ENCODE measurements at places on chromosomes 13 and 19.

GRCh38 chr13:107942030-107942617, 273.2 kb downstream of the LIG4 start:
- no peak for DNase-seq

DNA sequence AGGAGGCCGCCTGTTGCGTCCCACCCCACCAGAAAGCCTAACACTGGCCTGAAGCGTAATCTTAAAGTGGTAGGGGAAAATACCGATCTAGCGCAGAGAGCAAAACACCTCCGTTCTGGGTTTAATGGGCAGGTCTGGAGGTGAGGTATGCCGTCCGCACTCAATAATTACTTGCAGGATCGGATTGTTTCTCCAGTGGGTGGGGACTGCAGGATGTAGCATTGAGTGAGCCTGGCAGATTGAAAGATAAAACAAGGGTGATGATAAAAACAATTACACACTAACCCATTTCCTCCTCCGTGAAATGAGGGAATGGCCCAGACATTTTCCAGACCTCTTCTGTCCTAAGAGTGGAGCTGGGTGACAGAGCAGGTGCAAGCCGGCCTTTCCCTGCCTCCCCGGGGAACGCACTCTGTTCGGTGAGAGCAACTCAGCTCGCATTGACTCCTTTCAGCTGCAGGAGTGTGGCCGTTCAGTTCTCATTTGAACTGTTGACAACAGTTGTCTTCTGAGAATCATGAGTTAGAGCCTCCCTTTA, 110.2 kb upstream of the DOCK9 start:
- DNase-seq = no peak

DNA sequence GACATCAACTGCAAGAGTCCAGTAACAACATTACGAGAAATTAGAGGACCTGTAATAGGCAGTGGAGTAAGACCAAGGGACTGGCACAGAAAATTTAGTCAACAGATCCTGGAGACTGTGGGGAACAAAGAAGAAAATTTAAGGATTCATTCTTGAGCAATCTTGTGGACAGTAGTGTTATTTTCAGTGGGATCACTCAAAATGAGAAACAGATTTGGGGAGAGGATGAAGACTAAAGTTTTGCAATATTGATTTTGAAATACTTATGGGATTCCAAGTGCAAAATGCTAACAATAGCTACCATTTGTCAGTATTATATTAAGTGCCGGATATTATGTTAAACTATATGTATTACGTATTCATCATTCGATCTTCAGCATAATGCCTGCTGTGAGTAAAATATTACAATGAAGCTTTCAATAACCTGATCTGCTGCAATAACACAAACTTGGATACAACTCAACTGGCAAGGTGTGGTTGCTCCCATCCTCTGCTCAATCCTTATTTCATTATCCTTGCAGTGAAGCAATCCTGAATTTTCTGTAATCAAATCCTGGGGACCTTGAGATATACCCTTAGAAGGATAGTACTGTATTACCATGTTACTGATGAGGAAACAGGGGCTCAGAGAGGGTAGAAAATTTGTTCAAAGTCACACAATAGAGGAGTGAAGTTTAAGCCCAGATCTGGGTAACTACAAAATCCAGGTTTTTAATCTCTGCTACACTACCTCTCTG, 84.2 kb downstream of the SACS start:
- no peak for DNase-seq

DNA sequence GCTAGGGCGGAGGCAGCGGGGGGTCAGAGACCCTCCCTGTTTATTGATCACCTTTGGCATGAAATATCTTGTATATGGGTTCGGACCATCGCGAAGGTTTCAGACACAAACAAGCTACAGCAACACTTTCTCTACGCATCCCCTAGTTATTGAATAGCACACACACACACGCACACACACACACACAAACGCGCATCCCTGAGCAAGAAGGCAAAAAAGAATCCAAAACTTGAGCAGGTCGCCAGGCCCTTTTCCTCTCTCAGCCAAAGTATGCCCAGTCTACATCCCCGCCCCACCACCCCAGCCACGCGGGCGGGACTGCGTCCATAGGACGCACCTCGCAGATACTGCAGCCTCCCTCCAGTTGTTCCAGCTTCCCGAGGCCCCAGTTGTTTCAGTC, 16.0 kb downstream of the POU4F1 start:
- no peak for DNase-seq

DNA sequence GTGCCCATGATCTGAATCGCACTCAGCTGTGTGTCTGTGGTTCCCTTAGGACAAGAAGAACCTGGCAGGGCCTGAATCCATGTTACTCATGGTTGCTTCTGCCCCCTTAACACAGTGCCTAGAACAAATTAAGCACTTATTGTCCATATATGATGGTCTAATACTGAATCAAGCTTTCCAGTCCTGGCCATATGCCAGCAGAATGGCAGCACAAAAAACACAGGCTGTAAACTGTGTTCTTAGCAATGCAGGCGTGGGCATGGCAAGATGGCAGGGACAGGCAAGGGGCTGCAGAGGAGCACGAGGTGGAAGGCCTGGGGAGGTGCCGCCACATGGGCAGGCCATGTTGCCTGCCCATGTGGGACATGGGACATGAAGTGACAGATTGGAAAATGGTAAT, 68.2 kb downstream of the LATS2 start:
- DNase-seq = no peak

GRCh38 chr19:4301590-4302242, 473 bp downstream of the TMIGD2 start:
- no peak for DNase-seq

- DNase-seq = no peak
Measured at GRCh38 chr19:47036097-47036651, 12.2 kb downstream of the TMEM160 start.

- DNase-seq = no peak
Measured at GRCh38 chr13:22933571-22934181, 247.1 kb upstream of the SGCG start.

DNA sequence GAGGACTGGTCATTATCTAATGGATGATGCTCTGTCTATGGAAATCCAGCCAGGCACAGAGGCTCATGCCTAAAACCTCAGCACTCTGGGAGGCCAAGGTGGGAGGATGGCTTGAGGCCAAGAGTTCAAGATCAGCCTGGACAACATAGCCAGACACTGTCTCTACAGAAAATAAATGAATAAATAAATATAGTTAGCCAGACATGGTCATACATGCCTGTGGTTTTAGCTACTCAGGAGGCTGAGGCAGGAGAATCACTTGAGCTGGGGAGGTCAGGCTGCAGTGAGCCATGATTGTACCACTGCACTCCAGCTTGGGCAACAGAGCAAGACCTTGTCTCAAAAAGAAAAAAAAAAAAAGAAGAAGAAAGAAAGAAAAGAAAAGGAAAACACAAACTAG, 234.7 kb downstream of the TSHZ3 start:
- DNase-seq = no peak

- DNase-seq = no peak
Measured at GRCh38 chr19:1080360-1081161, 13.6 kb downstream of the ARHGAP45 start.

DNA sequence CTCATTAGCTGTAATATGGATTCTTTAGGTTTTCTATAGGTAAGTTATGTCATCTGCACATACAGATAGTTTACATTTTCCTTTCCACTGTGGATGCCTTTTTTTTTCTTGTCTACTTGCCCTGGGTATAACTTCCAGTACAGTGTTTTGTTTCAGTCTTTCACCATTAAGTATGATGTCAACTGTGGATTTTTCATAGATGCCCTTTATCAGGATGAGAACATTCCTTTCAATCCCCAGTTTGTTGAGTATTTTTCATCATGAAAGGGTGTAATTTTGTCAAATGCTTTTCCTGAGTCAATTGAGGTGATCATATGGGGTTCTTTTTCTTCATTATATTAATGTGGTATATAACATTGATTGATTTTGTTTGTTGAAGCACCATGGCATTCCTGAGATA, 43.6 kb upstream of the SACS start:
- DNase-seq = no peak

- no peak for DNase-seq
Measured at GRCh38 chr13:111516712-111517640, 196.5 kb downstream of the TEX29 start.

DNA sequence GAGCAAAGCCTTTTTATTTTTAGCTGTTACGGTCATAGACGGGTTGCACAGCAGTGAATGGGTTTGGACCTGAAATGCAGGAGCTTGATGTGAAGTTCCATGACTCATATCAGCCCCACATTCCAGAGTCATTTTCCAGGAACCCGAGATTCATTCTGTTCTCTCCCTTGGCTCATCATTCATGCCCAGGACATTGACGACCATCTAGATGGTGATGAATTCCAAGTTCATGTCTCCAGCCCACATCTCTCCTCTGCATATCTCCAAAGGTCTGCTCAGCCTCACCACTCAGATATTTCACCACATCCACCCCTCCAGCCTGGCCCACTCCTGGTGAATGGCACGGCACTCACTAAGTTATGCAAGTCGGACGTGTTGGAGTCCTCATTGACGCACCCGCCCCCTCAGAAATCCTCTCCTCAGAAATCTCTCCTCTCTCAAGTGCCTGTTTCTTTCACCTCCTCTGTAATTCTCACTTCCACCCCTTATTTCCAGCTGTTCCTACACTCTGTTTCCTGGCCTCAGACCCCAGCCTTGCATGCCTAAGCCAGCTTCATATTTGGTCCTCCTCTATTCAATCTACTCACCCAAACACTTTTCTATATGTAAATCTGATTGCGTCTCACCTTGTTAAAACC, 83.1 kb downstream of the ALOX5AP start:
- DNase-seq = no peak

DNA sequence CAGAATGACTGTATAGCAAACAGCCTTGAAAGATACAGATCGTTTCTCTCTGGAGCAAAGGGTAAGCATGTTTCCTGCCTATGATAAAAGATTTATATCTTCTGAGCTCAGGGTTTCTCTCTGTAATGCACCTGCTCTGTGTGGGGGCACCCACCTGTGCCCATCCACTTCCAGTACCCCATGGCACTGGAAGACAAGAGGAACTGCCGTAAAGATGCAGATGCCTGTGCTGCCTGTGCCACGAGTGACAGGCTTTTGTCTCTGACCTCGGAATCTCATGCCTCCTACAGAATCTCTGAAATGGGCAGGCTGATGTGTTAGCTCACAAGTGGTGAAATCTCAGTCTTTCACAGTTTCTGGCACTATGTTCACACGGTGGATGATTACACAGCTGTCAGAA, 50.3 kb upstream of the ATP11A start:
- DNase-seq = no peak

- DNase-seq = no peak
Measured at GRCh38 chr13:37338726-37339385, 233.4 kb upstream of the CSNK1A1L start.
